Ascending aorta (tissue), 2 donors: ENCODE measurements at places on chromosomes 4 and X.

GRCh38 chr4:111400741-111401140, 744.5 kb upstream of the FAM241A start:
- no peak overlapping the region for H3K4me3 ChIP-seq
- no peaks in the 10 kb centered on the region for H3K4me1 ChIP-seq
- H3K27me3 ChIP-seq = no peaks in the 10 kb centered on the region
- DNase-seq = no peak

GRCh38 chrX:95145848-95146490, 1472.0 kb downstream of the FAM133A start:
- no peak overlapping the region for H3K27ac ChIP-seq
- no peak overlapping the region for H3K4me3 ChIP-seq
- DNase-seq = no peak
- H3K27me3 ChIP-seq = no peaks in the 10 kb centered on the region

- H3K36me3 ChIP-seq = no peaks in the 10 kb centered on the region
- no peak for DNase-seq
These were observed 4.5 kb downstream of the CHRDL1 start for GRCh38 chrX:110791071-110791470.

GRCh38 chr4:182711211-182711610, 206.0 kb downstream of the DCTD start:
- no peak for DNase-seq
- H3K4me1 ChIP-seq = no peaks in the 10 kb centered on the region
- H3K27ac ChIP-seq = no peak overlapping the region
- H3K36me3 ChIP-seq = no peaks in the 10 kb centered on the region
- H3K4me3 ChIP-seq = no peak overlapping the region
- no peaks in the 10 kb centered on the region for H3K27me3 ChIP-seq

GRCh38 chr4:36320117-36320896, 38.9 kb downstream of the DTHD1 start:
- no peak for DNase-seq
- H3K27me3 ChIP-seq = no peaks in the 10 kb centered on the region
- H3K27ac ChIP-seq = no peak overlapping the region
- H3K4me1 ChIP-seq = no peaks in the 10 kb centered on the region

DNA sequence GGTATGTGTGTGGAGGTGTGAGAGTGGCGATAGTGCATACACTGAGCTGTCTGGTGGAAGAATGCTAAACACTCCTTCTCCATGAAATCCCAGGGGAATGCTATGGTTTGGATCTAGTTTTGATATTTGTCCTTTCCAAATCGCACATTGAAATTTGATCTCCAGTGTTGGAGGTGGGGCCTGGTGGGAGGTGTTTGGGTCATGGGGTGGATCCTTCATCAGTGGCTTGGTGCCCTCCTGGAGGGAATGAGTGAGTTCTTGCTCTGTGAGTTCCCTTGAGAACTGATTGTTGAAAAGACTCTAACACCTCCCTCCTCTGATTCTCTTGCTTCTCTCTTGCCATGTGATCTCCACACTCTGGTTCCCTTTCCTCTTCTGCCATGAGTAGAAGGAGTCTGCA, 114.1 kb upstream of the HHIP start:
- H3K27ac ChIP-seq = no peak overlapping the region
- no peaks in the 10 kb centered on the region for H3K27me3 ChIP-seq
- no peaks in the 10 kb centered on the region for H3K4me1 ChIP-seq
- H3K36me3 ChIP-seq = no peaks in the 10 kb centered on the region
- no peak for DNase-seq

GRCh38 chr4:30600246-30601017, 119.7 kb upstream of the PCDH7 start:
- H3K4me1 ChIP-seq = no peaks in the 10 kb centered on the region
- no peaks in the 10 kb centered on the region for H3K36me3 ChIP-seq
- DNase-seq = no peak
- H3K27ac ChIP-seq = no peak overlapping the region
- no peaks in the 10 kb centered on the region for H3K27me3 ChIP-seq

DNA sequence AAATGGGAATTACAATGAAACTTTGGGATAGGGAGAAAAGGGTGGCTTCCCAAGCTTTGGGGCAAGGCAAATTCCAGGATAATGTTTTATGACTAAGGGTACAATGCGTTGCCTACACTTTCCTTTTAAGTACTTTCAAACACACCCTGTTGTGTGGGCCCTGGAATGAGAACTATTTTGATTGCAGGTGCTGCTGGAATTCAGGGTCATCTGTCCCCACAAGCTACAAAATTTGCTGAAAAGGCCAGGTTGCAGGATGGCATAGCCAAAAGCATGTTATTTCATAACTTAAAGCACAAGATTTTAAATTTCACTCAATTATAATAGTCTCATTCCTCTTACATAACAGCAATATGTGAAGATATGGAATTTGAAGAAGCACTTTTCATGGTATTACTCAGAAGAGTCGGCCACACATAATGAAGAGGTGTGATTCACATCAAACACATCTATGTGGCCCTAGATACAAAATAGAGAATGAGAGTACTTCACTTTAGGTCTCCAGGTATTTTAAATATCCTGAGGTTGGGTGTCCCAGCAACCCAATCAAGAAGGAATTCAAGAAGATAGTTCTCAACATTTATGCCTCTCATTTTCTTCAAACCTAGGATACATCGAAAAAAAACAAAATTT, 89.3 kb downstream of the APBB2 start:
- H3K4me3 ChIP-seq = no peak overlapping the region
- H3K27me3 ChIP-seq = no peaks in the 10 kb centered on the region
- peaks cover 30% of the 10 kb centered on the region for H3K4me1 ChIP-seq

DNA sequence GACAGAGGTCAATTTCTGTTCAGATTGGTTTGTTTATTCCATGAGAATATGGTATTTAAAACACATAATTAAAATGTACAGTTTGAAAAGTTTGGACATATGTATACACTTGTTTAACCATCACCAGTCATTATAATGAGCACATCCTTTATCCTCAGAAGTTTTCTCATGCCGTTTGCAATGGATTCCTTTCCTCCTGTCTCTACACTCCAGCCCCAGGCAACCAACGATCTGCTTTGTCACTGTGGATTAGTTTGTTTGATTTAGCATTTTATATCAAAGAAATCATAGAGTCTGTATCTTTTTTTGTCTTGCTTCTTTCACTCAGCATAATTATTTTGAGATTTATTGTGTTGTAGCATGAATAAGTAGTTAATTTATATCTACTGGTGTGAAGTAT, 243.0 kb upstream of the TRAM1L1 start:
- no peak for DNase-seq
- H3K4me1 ChIP-seq = no peaks in the 10 kb centered on the region
- H3K27ac ChIP-seq = no peak overlapping the region
- H3K27me3 ChIP-seq = no peaks in the 10 kb centered on the region
- no peak overlapping the region for H3K4me3 ChIP-seq

DNA sequence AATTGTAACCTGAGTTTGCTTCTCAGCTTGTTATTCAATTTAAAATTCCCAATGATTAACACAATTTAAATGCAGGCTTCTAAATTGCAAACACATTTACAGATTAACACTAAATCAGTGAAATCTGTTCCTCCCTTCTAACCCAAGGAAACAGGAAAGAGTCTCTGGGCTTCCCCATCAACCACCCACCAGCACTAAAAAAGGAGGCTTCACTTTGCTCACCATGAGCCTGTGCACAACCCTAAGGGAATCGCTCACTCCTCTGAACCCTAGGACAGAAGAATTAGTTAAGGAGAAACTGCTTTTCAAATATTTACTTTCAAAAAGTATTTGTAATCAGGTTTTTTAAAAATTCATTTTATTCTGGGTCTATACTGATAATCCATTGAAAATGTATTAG, 155.3 kb downstream of the COL25A1 start:
- H3K27me3 ChIP-seq = no peaks in the 10 kb centered on the region
- no peak overlapping the region for H3K4me3 ChIP-seq
- DNase-seq = no peak

DNA sequence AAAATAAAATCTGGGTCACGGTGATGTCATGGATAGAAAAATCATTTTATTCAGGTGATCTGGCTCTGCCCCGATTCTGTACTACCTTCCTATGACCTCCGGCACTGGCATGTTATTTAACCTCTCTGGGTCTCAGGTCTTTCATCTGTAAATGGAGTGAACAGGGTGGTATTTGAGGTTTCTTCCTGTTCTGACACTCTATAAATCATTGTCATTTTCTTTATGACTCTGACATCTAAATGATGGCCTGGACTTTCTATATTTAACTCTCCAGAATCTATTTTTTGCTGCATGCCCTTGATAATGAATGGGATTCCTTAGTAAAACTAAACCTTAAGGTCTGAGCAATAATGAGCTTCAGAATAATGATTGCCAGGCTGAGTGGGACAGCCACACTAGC, 422.0 kb upstream of the CNKSR2 start:
- H3K4me1 ChIP-seq = no peaks in the 10 kb centered on the region
- no peak for DNase-seq
- no peaks in the 10 kb centered on the region for H3K27me3 ChIP-seq
- no peak overlapping the region for H3K4me3 ChIP-seq

- H3K36me3 ChIP-seq = no peaks in the 10 kb centered on the region
- H3K4me1 ChIP-seq = no peaks in the 10 kb centered on the region
- H3K4me3 ChIP-seq = no peak overlapping the region
- DNase-seq = no peak
These were observed 116.1 kb downstream of the CNKSR2 start for GRCh38 chrX:21490341-21490740.

DNA sequence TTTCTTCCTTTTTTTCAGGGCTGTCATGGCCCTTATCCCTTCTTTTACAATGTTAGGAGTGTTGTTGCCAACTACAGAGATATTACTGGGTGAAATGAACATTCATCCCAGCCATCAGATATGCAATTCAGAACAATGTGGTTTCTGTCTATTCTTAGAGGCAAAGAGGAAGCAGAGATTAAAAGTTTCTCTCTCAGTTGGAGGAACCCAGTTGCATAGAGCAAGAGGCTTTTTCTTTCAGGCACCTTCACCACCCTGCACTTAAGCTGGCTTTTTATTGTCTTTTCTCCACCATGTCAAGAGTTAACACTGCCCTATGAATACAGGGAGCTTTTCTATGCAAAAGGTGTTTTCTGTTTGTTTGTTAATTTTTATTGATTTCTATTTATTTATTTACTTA, 1559.6 kb upstream of the IGFBP7 start:
- H3K4me1 ChIP-seq = no peaks in the 10 kb centered on the region
- no peak overlapping the region for H3K27ac ChIP-seq
- H3K4me3 ChIP-seq = no peak overlapping the region

- no peak overlapping the region for H3K4me3 ChIP-seq
- no peaks in the 10 kb centered on the region for H3K36me3 ChIP-seq
- no peak for DNase-seq
- no peak overlapping the region for H3K27ac ChIP-seq
These were observed 11.0 kb upstream of the FGF5 start for GRCh38 chr4:80255329-80256095.

DNA sequence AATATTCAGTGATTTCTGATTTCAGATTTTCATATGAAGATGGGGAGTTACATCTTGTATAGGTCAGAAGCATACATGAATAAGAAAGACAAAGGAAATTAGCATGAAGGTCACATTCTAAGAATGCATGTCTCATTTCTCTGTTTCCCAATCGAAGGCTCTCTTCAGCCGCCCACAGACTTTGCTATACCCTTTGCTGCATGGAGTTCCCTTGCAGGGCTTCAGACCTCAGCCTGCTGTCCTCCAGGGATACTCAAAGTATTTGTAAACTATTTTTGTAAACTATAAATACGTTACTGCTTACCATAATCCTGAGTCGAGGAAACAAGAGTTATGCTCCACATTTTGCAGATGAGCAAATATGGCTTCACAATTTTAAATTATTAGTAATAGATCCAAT, 738.4 kb downstream of the PCDH18 start:
- no peak for DNase-seq
- H3K27ac ChIP-seq = no peak overlapping the region
- H3K27me3 ChIP-seq = no peaks in the 10 kb centered on the region
- no peaks in the 10 kb centered on the region for H3K36me3 ChIP-seq
- no peak overlapping the region for H3K4me3 ChIP-seq
- H3K4me1 ChIP-seq = no peaks in the 10 kb centered on the region

DNA sequence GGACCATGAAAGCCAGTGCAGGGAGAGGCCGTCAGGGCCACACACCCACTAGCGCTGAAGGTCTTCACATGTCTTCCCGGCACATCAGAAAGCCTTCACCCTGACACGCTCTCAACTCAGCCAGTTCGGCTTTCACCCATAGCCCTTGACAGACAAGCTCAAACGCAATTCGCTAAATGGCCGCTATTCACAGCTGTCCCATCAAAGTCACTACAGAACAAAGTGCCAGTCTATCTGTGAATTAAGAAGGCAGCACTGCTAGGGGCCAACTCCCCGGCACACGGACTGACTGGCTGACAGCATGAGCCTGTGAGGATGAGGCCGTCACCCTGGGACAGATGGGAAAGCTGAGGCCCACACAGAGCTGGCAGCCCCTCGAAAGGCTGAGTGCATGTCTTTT, 45.7 kb downstream of the ACOX3 start:
- DNase-seq = no peak
- no peaks in the 10 kb centered on the region for H3K27me3 ChIP-seq
- H3K36me3 ChIP-seq = peaks cover 48% of the 10 kb centered on the region
- no peak overlapping the region for H3K4me3 ChIP-seq
- peaks cover 6% of the 10 kb centered on the region for H3K4me1 ChIP-seq
- H3K27ac ChIP-seq = peak overlapping the region; percentile 79

GRCh38 chr4:139834981-139835391, 169.4 kb downstream of the MGST2 start:
- H3K36me3 ChIP-seq = no peaks in the 10 kb centered on the region

GRCh38 chrX:46648660-46649059, 75.1 kb downstream of the CHST7 start:
- H3K27ac ChIP-seq = no peak overlapping the region
- H3K27me3 ChIP-seq = no peaks in the 10 kb centered on the region
- no peak for DNase-seq
- H3K36me3 ChIP-seq = no peaks in the 10 kb centered on the region
- no peaks in the 10 kb centered on the region for H3K4me1 ChIP-seq
- H3K4me3 ChIP-seq = no peak overlapping the region

GRCh38 chrX:153662266-153662665, 11.3 kb downstream of the PNCK start:
- DNase-seq = no peak
- H3K27me3 ChIP-seq = no peaks in the 10 kb centered on the region
- H3K4me3 ChIP-seq = no peak overlapping the region

GRCh38 chr4:56764223-56764622, 57.3 kb downstream of the SPINK2 start:
- H3K4me1 ChIP-seq = no peaks in the 10 kb centered on the region
- H3K27me3 ChIP-seq = no peaks in the 10 kb centered on the region
- H3K27ac ChIP-seq = no peak overlapping the region
- no peak for DNase-seq
- H3K4me3 ChIP-seq = no peak overlapping the region
